ENCODE measurements at places on chromosomes 11 and 22. TPM values are rescaled to one million over a fixed set of nuclear protein-coding genes. Genes with fewer than 3 reads are reported as not detected.

- peaks cover 13% of the 10 kb centered on the region for H3K4me1 ChIP-seq
- no peak overlapping the region for H3K27ac ChIP-seq
- peaks cover 16% of the 10 kb centered on the region for H3K27me3 ChIP-seq
- DNase-seq, result peak; percentile 70
- H3K4me3 ChIP-seq, result peak overlapping the region; percentile 18
- H3K36me3 ChIP-seq, result no peaks in the 10 kb centered on the region
Measured at GRCh38 chr11:723120-723883, 17.3 kb downstream of the EPS8L2 start.

- no peak for DNase-seq
- peaks cover 1% of the 10 kb centered on the region for H3K36me3 ChIP-seq
- no peaks in the 10 kb centered on the region for H3K4me1 ChIP-seq
Measured at GRCh38 chr22:44718418-44718817, 16.4 kb downstream of the PRR5 start.

DNA sequence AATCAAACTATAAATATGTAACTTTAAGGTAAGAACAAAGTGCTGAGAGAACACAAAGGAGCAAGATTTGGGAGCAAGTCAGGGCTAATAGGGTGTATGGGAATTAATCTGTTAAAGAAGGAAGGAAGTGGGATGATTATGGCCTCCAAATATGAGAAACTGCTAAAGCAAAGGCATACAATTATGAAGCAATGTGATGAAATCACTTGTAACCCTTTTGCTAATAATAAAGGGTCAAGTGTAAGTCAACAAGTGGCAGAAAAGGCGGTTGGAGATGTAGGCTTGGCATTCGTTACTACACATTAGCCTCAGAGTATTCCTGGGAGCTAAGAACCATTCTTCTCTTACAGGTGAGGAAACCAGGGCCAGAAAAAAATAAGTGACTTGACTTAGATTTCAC is 1002.3 kb upstream of the TENM4 start:
- H3K36me3 ChIP-seq, result no peaks in the 10 kb centered on the region
- no peak for DNase-seq
- no peak overlapping the region for H3K27ac ChIP-seq
- H3K4me3 ChIP-seq, result no peak overlapping the region
- no peaks in the 10 kb centered on the region for H3K4me1 ChIP-seq
- H3K27me3 ChIP-seq, result no peaks in the 10 kb centered on the region

- H3K4me3 ChIP-seq, result no peak overlapping the region
- H3K4me1 ChIP-seq, result no peaks in the 10 kb centered on the region
- no peaks in the 10 kb centered on the region for H3K27me3 ChIP-seq
- no peak overlapping the region for H3K27ac ChIP-seq
Measured at GRCh38 chr11:68412593-68413475, 47.7 kb upstream of the PPP6R3 start.

DNA sequence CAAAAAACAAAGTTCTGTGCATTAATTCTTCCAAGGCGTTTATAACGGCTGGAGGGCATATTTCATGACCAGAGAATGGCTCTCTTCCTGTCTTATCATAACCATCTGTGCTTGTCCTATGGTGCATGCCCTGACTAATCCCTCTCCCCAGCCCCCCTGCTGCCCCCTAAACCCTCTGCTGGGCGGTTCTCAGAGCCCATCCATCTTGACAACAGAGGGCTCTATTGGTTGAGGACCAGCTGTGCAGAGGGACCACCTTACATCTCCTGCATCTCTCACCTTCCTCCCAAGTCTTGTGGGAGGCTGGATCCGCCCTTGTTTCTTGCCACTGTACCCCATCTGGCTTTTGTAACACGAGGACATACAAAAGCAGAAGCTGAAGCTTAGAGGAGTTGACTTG is 282.1 kb downstream of the MIAT start:
- peaks cover 3% of the 10 kb centered on the region for H3K36me3 ChIP-seq
- DNase-seq, result no peak
- no peaks in the 10 kb centered on the region for H3K27me3 ChIP-seq
- H3K4me3 ChIP-seq, result no peak overlapping the region
- H3K27ac ChIP-seq, result no peak overlapping the region

GRCh38 chr11:86287468-86287796 is 14.6 kb upstream of the HIKESHI start:
- DNase-seq, result no peak
- H3K36me3 ChIP-seq, result peaks cover 22% of the 10 kb centered on the region
- H3K4me3 ChIP-seq, result peak overlapping the region; percentile 1
- peaks cover 72% of the 10 kb centered on the region for H3K4me1 ChIP-seq

The RASSF7 gene
- total RNA-seq, result 8.3 TPM

- no peak overlapping the region for H3K27ac ChIP-seq
- peaks cover 15% of the 10 kb centered on the region for H3K4me1 ChIP-seq
Measured at GRCh38 chr11:119694334-119694733, 34.7 kb downstream of the NECTIN1 start.

DNA sequence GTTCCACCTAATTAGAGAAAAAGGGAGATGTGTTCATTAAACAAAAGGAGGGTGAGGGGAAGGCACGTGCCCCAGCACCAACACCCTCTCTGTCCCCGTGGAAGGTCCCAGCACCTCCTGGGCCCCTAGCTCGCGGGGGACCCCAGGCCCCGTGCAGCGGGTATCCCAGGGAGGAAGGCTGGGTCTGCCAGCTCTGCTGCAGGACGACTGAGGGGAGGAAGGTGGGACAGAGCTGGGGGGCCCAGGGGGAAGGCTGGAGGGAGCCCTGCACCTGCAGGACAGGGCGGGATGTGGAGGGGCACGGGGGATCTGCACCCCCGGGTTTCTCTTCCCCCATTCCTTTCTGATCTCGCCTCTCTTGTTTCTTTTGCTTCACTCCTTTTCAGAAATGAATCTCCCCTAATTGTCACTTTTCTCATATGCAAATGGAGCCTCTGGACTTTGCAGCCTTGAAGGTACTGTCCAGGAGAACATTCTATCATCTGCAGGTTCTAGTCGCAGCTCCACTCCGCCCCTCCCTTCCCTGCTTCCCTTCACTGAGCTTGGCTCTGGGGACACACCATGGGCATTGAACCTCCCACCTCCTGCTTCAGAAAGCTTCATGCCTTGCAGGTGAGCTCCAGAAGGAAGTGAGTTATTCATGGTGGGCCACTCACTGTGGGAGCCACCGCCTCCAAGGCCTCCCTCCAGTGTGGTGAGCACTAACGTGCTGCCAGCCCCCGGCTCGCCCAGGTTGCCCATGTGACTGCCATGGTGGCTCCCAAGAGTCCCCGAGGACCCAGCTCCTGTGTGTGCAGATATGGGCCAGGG is 111.0 kb downstream of the ST3GAL4 start:
- peaks cover 18% of the 10 kb centered on the region for H3K4me1 ChIP-seq
- H3K27ac ChIP-seq, result peak overlapping the region; percentile 43
- H3K36me3 ChIP-seq, result no peaks in the 10 kb centered on the region
- no peaks in the 10 kb centered on the region for H3K27me3 ChIP-seq
- no peak for DNase-seq

- no peak overlapping the region for H3K4me3 ChIP-seq
- DNase-seq, result no peak
- no peak overlapping the region for H3K27ac ChIP-seq
Measured at GRCh38 chr11:85844439-85845123, 10.6 kb upstream of the CCDC83 start.
